SK-N-MC (cell line): ENCODE measurements at places on chromosomes 16 and 17.

- no peak for DNase-seq
Measured at GRCh38 chr17:2400474-2400866, 390 bp downstream of the MNT start.

- no peak for DNase-seq
Measured at GRCh38 chr16:10242097-10242496, 59.9 kb upstream of the GRIN2A start.

DNA sequence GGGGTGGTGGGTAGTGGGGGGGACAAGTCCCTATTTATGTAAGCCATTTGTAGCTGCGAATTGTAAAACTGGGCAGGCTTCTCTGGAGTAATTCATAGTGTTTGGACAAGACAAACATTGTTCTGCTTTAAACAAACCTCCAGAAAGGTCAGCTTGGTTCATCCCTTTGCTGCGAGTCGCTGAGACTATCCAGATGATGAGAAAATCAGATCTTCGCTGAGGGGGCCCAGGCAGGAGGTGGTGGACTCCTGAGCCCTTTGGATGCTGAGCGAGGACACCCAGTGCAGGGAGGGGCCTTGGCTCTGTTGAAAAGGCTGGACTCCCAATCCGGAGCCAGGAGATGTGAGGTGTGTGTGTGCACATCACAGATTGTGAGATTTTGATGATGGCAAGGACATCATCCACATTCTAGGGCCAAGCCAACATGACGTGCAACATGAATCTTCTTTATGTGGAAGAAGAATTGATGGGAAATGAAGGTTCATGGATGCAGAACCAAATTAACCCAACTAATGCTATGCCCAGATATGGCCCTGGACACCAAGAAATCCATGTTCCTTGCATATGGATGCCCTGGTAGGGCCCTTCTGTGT lies 15.0 kb upstream of the NTN1 start:
- no peak for DNase-seq

DNA sequence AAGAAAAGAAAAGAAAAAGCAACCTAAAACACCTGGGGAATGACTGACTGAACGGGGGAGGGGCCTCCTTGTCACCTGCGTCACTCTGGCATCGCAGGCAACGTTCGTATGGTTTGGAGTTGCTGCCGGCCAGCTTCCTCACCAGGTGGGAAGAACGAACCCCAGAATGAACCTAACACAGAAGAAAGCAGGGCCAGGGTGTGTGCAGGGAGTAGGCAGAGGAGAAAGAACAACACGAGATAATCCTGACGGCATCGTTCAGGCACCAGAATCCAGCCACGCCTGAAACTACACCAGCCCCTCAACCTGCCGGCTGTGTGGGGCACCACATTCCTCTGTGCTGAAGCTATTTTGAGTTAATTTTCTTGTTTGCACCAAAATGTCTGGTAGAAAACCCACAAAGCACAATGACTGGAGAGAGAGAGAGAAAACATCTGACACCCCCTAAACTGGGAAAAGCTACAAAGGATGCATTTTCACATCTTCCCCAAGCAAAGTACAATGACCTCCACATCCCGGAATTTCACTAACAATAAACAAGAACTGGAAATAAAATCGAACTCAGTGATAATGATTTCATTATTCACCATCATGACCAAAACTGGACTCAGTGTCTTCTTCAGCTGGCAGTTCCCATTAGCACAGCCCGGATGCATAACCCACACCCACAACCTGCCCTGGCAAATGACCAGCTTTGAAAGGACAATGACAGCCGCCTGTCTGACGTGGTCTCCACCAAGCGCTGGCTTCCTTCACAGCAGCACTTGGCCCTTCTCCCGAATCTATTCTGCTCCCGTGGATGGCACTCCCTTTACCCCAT lies 23.6 kb downstream of the RAB40B start:
- DNase-seq, result no peak

GRCh38 chr16:57651344-57652333 lies 16.5 kb upstream of the ADGRG3 start:
- no peak for DNase-seq

- DNase-seq, result no peak
Measured at GRCh38 chr16:66878067-66878466, 2.2 kb upstream of the PDP2 start.

DNA sequence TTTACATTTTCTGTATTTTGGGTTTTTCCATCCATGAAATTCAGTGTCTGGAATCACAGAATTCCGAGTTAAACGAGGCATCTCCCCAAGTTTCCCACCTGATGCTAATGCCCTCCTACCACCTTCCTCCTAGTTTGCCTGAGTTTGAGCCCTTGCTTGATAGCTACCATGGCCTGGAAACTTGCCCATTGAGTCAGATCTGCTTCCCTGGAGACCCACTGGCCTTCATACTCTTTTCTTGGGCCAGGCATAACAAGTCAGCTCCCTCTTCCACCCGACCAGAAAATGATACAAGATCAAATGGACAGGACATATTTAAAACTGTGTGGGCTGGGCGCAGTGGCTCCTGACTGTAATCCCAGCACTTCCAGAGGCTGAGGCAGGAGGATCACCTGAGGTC lies 10.2 kb downstream of the SETD1A start:
- DNase-seq, result no peak

DNA sequence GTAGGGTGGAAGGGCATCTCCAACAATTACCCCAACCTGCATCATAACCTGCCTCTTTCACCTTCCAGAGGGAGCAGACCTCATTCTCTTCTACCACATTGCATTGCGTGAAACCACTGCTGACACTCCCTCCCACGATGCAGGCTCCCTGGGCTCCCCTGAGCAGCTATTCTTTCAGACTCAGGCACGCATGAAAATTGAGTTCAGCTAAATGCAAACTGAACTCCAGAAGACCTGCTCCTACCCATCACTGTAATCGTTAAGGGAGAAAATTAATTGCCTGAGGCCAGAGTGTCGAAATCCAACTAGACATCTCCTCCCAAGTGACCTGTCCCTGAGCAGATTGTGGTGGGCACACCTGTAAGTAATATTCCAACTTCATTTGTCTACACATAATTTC lies 186.0 kb downstream of the GRIN2A start:
- no peak for DNase-seq

GRCh38 chr17:8226536-8227237 lies 16.3 kb upstream of the AURKB start:
- no peak for DNase-seq

DNA sequence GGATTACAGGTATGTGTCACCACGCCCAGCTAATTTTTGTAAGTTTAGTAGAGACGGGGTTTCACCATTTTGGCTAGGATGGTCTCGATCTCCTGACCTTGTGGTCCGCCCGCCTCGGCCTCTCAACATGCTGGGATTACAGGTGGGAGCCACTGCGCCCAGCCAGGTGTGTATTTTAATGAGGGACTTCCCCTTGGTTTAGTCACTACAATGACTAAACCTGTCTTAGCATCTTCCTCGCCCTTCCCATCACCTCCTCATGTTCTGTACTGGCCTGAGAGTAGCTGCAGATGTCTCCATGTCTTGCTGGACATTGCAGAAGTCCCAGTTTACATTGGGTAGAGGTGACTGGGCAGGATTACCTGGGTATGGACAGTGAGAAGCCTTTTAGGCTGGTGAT lies 9.6 kb downstream of the SLC7A6 start:
- no peak for DNase-seq
